BE2C (cell line): ENCODE measurements at places on chromosomes 2 and 18.
A peak's percentile ranks its signal among the peaks of the same experiment; 100 is the strongest.

DNA sequence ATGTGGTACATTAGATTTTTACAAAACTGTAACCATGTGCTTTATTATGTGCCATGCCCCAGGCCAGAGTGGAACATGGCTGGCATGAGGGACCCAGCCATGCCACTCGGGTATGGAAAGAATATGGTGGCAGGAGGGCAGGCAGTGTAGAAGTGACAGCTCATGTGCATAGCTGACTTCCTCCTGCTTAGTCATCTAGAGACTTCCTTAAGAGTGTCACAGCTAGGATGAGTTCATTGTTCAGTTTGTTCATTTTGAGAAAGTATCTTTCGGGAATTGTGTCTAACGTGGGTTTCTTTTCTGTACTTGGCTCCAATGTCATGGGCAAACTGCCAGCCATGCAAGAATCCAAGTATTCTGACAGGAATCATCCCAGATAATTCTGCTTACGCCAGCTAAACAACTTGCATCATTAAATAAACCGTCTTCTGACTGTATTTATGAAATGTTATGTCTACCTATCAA lies 94.3 kb upstream of the ITGB6 start:
- DNase-seq = no peak

GRCh38 chr2:65070172-65070830 lies 14.1 kb downstream of the CEP68 start:
- no peak for DNase-seq

GRCh38 chr2:151733771-151734672 lies at the start of gene NEB:
Gene NEB, minus strand, starts transcription at chr2:151734476. Its CDS starts 1,320 bp downstream, at chr2:151733156.
- DNase-seq = no peak

- no peak for DNase-seq
Measured at GRCh38 chr2:240932724-240933047, 26.6 kb downstream of the CROCC2 start.

- DNase-seq = no peak
Measured at GRCh38 chr18:24128700-24129099, 10.2 kb upstream of the CABYR start.

DNA sequence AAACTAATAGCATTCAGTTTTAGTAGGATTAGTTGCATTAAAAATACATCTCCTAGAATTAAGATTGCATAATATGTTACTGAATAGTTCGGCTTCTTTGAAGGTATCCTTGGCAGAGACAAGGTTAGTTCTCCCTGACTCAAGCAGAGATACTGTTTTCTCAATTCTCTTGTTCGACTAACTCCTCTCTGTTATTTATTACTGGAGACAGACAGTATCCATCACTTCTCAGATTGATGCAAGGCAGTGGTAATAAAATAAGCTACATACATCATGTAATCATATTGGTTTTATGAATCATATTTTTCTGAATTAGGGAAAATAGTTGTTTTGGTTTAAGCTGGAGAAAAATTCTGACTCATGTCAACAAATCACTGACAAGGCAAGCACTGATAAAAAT lies 134.8 kb downstream of the SLC8A1 start:
- DNase-seq = no peak

DNA sequence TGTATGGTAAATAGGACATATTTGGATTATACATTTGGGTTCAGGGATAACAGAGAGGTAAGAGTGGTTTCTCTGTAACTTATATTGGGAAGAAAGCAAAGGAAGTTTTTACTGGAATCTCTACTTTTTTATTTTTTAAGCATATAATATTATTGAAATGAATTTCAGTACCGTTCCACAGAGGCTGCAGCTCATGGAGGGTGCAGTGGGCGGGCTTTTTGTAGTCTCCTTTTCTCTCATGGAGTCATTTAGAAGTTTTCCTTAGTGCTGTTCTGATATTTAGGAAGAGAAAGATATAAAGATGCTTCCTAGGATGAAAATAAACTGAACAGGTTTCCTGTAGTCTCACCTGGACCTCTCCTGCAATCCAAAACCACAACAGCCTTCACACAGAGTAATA lies 1153.3 kb upstream of the TMEFF2 start:
- no peak for DNase-seq

GRCh38 chr2:77397763-77398162 lies 124.4 kb downstream of the LRRTM4 start:
- no peak for DNase-seq

DNA sequence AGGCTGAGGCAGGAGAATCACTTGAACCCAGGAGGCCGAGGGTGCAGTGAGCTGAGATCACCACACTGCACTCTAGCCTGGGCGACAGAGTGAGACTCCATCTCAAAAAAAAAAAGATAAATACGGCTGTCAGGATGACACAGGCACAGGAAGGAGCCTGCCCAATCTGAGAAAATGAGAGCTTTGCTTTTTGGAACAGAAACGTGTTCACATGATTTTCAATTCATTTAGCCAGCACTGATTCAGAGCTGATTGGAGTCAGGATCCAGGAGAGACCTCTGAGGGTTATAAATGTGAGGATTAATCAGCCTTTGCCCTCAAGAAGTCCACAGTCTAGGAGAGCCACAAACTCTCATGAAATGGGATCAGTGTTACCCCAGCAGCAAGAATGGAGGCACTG lies 6.9 kb upstream of the SMAD7 start:
- no peak for DNase-seq

GRCh38 chr2:62724886-62725711 lies 19.6 kb downstream of the EHBP1 start:
- DNase-seq = peak; percentile 23

DNA sequence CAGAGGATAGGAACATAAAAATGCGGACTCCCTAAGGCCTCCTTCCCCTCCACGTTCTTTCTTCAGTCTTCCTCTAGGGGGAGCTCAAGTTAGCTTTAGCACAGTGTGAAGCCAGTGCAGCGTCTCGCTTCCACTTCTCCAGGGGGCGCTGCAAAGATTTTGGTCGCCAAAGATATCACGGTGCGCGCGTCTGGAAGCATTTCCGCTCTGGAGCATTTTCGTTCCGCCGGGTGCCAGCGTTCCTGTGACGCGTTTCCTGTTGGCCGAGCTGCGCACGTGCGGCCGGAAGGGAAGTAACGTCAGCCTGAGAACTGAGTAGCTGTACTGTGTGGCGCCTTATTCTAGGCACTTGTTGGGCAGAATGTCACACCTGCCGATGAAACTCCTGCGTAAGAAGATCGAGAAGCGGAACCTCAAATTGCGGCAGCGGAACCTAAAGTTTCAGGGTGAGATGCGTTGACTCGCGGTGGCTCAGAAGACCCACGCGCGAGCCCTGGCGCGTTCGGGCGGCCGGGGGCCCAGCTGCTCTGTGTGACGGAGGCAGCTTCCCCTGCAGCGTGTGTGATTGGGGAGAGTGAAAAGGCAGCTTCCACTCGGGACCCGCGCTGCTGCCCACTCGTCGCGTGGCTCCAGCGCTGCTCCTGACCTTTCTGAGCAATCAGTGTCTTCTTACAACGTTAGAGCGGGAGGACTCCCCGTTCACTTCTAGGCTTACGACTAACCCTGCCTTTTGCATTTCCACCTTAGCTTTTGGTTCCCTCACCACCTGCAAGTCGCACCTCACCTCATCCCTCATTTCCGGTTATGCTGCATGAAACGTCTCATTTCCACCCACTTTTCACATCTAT lies at the start of gene DDX18:
TSS of gene DDX18 (plus strand) at position 275 of the 848 bp plus-strand sequence. CDS start at position 362, 87 bp downstream.
- DNase-seq = peak; percentile 91

DNA sequence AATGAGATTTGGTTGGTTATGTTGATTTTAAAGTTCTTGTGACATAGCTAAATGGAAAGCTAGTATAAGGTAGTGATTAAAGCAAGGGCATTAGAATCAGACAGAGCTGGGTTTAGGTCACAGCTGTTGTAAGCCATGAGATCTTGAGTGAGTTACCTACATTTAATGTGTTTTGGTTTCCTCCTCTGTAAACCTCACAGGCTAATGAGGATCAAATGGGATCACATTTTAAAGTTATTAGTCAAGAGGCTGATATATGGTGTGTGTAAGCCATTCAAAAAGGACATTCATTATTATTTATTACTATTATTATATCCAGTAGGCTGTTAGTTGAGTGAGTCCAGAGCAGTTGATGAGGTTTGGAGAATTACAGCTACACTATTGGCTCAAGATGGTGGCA lies 416.2 kb downstream of the IRS1 start:
- no peak for DNase-seq

DNA sequence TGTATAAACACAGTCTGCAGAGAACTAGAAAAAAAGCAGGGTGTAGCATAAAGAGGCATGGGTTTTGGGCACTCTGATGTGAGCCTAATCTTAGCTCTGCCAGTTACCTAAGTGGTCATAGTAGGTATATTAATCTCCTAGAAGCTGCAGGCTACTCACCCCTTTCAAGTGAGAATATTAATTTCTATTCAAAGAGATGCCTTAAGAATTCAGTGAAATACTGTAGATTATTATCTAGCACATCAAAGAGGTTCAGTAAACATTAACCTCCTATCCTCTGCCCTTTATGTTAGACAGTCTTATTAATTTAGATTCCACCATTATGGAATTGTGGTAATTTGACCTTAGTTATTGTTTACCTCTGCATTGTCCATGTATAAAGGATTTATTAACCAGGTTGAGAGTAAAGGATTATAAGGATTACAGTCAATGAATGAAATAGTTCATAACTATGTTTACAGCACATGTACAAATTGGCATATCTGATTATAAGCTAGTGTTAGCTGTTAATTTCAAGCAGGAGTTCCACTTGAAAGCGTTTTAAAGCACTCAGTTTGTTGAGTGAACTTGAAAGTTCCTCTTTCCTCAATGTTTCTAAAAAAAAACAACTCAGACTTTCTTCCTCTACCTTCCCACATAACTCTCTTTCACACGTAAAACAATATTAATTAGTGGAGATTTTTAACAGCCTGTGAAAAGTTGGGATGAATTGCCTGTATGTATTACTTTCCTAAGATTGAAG lies 150.6 kb upstream of the EPC2 start:
- no peak for DNase-seq

GRCh38 chr2:85276571-85277118 lies 51.1 kb downstream of the TGOLN2 start:
- DNase-seq = no peak

DNA sequence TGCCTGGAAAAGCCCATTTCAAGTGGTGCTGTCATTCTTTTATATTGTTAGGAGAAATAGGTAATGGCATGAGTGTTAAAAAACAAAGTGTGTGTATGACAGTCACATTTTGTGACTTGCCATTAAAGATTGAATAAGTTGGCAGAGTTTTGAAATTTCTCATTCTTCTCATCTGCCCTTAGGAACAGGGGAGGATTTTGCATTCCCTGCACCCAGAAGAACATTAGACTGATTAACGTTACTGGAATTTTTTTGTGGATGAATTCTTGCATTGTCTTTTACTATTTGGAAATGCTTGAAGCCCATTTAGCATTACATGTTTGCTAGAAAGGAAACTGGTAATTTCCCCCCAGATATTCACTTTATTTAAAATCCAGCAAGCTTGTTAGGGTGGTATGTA lies 162.2 kb downstream of the BABAM2 start:
- no peak for DNase-seq

DNA sequence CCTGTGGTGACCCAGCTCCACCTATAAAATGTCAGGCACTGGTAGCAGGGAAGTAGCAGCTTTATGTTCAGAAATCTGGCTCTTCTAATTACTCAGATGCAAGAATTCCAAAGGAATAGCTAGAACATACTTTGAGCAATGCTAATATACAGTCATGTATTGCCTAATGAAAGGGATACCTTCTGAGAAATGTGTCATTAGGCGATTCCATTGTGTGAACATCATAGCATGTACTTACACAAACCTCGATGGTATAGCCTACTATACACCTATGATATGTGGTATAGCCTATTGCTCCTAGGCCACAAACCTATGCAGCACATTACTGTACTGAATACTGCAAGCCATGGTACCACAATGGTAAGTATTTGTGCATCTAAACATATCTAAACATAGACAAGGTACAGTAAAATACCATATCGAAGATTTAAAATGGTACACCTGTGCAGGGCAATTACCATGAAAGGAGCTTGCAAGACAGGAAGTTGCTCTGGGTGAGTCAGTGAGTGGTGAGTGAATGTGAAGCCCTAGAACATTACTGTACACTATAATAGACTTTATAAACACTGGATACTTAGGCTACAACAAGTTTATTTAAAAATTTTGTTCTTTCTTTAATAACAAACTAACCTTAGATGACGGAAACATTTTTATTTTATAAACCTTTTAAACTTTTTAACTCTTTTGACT lies 50.3 kb upstream of the ETAA1 start:
- no peak for DNase-seq

DNA sequence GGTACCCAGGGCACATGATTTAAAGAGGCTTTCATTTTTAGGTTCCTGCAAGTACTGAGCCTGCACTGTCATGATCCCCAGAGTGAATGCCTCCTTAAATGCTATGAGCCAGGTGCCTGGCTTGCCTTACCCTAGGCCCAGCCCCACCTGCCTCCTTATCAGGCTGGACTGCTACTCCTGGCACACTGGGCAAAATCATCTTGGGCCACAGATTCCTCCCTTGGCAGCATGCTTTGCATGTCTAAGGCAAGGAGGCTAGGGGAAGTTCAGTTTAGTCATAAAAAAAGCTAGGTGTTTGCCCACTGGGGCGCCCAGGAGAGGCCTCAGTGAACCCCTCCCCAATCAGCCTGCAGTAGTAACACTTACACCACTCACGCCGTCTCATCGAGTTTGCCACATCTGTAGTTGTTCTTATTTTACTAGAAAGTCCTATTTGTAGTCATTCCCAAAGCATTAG lies 45.1 kb downstream of the LBH start:
- no peak for DNase-seq

DNA sequence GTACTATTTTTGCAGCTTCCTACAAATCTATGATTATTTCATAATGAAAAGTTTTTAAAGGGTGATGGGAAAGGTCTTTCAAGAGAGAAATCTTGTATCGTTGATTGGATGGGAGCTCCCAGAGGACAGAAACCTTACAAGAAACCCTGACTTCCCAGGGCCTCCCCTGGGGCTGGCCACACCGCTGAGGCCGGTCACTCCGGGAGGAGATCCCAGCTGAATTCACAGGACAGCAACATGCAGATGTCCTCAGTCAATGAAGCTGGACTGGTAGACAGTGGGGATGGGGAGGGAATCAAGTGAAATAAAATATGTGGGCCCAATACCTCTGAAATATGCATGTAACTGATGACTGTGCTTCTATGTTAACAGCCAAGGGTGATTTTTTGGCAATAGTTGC lies 135.6 kb downstream of the TFCP2L1 start:
- DNase-seq = no peak

DNA sequence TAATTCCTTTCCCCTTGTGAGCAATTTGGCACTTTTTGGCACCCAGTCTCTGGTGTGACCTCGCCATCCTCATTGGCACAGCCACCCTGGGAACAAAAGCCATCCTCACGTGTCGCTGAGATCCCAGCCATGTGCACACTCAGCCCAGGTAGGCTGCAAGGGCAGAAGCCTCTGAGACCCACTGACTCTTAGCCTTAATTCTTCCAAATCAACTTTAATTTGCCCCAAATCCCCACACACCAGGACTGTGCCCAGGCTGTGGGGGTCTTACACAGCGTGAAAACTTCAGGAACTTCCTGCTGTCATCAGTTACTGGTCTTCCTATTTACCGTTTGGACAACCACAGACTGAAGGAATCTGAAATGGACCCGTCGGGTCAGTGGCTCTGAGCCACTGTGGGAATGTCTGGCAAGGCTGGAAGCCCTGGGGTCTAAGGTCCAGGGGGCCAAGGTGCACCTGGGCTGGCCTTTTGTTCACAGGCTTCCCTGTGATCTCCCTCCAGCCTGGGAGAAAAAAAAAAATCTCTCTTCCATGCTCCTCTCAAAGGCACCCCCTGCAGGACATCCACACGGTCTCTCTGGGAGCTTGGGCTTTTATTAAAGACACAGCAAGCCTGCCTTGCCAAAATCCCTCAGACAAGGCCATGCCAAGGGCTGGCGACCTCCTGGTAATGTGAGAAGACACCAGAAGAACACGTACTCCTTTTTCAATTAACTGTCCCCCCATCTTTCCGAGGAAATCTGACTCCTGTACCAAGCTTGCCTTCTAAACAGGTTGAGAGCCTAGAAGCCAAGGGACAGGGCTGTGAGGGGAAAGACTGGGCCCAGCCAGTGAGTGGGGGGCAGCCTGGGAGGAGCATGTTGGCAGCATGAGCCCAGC lies 42.1 kb upstream of the LAPTM4A start:
- DNase-seq = peak; percentile 77
